Activated gamma-delta T cell (primary cell): ENCODE measurements at places on chromosomes 4 and X.

DNA sequence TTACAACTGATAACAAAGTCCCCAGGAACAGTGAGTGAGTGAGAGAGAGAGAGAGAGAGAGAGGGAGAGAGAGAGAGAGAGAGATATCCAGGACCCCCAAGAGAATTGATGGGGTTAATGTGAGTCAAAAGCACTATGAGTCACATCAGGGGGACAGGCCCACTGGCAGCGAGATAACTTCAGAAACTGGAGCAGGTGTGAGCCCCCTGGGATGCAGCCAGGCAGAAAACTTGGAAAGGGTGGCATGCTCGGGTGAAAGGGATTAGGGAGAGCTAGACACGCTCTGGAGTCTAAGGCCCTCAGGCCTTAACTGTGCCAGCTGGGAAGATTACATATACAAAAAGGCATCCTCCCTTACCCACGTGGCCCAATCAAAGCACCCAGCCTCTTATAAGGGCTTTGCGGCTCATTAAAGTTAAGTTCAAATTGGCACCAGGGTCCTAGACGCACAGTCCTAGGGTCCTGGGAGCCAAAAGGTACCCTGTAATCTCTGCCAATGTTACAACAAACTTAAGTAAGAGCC lies 841 bp downstream of the ACOT9 start:
- DNase-seq: no peak

DNA sequence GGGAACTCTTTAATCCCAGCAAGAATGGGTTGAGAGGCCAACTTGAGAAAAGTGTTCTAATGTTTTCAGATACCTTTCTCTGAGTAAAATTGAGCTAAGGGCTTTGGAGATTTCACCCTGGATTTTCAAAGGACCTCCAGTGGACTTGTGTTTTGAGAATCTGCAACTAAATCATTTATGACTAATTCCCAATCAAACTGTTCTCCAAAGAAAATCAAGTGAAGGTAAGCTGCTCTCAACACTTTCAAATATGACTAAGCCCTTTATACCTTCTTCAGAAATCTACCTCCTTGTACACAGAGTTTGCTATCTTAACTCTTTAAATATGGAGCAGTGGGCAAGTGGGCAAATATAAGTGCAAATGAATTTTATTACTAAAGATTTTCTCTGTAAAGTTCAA lies 392.9 kb downstream of the PDGFC start:
- no peak for DNase-seq

GRCh38 chr4:165504184-165504583 lies 125.4 kb downstream of the CPE start:
- DNase-seq: no peak

- DNase-seq: no peak
Observed at GRCh38 chr4:122715221-122715620, 17.3 kb upstream of the BBS12 start.

- DNase-seq: no peak
Observed at GRCh38 chr4:4990329-4990728, 28.9 kb downstream of the CYTL1 start.

DNA sequence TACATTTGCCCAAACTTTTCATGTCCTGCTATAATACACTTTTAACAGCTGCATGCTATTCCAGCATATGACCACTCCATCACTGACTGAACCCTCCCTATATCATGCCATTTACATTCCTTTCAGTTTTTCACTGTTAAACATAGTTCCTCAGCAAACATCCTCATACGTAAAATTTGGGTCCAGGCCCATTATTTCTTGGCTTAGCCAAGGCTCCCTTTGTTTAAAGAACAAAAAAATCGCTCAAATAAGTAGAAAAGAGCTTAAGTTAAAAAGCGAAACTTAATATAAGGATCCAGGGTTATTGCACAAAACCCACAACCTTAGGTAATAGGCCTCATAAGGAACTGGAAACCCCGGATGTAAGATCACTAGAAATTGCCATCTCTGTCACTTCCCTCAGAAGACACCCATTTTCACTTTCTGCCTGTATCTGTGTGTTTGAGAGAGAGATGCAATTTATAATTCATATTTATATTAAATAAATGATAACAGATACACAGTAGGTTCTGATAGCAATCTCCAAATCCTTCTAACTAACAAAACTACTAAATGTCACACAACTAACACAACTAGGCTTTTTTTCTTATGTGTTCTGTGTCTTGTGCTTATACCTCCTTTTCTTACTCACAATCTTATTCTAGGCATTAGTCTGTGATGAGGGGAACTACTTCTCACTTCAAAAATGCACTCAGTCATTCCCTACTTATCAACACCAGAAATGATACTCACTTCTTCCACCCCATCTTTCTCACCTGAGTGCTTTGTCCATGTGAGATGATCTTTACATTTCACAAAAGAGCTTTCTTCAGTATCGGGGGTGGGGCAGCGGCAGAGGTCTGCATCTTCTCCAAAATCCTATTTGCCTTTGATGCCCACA lies 59.9 kb upstream of the FAM241A start:
- no peak for DNase-seq

GRCh38 chrX:136028383-136028984 lies 43.2 kb downstream of the SLC9A6 start:
- DNase-seq: no peak

GRCh38 chr4:121863799-121864198 lies 6.5 kb downstream of the BBS7 start:
- DNase-seq: no peak

DNA sequence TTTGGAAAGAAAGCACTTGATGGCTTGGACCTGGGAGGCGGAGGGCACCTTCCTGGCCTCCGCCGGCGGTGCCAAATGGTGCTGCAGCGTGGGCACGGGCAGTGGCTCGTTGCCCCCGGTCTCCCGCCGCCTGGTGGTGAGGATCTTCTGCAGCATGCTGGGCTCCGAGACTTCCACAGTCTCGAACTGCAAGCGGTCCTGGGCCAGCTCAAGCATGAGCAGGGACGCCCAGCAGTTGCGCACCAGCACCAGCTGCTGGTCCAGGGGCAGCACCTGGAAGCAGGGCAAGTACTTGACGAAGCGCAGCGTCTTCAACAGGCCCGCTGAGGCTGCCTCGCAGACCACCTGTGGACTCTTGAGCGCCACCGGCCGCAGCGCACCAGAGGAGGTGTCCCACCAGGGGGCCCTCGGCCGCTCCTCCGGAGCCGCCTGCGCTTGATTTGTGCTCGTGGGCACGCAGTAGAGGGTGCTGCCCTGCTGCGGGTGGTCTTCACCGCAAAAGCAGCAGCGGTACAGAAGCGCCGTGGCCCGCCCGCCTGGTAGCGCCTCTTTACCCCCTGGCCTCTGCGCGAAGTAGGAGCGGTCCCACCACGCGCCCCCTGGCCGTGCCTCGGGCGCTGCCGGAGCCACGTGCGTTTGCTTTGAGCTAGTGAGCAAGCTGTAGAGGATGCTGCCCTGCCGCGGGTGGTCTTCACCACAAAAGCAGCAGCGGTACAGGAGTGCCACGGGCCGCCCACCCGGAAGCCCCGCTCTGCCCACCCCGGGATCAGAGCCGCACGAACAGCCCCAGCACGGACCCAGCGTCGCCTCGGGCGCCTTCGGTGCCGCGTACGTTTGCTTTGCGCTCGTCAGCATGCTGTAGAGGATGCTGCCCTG lies 689 bp downstream of the NR0B1 start:
- peak; percentile 8 for DNase-seq

DNA sequence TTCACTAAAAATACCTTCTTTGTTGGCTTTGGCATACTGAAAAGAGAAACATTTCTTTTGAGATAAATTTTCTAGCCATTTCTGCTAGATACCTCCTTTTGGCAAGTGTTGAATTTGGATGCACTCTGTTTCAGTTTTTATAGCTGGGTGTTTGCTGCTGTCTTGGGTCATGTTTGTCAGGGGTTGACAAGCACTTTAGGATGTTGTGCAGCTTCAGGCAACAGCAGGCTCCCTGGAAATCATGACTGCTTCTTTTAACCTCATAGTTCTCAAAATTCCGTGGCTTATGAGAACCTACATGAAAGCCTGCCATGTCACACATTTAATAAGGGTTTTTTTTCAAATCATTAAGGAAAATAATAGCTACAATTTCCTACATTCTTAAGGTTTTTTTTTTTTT lies 36.7 kb downstream of the CCSER1 start:
- DNase-seq: no peak

DNA sequence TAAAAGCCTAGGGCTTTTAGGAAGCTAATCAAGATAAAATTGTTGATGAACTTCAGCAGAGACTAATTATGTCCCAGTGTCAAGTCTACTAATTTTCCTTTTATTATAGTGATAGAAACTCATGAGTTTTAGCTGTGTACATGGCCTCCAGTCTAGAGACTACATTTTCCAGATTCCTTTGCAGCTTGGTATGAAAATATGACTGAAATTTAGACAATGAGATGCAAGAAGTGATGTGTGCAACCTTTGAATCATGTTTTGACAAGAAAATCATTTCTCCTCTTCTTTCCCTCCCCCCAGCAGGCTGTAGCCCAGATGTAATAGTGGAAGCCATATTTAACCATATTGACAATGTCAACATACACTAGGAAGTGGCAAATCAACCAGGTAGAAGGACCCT lies 30.3 kb upstream of the IL13RA2 start:
- DNase-seq: no peak

DNA sequence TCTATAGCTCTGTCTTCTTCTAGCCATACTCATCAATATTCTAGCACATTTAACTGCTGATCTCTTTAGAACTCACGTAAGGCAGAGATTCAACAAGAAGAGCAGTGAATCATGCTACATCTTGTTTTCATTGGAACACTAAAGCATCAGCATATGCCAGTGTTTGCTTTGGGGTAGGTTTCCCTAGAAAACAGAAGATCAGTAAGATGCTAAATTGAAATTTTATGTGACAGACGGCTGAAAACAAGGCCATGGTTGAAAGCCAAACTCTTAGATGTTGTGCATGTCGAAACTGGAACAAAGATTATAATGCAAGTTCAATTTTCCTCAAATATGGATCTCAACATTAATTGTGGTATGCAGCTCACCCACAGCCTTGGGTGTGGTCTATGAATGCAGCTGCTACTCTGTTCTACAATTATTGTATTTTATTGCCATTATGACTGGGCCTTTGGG lies 107.6 kb downstream of the PDLIM5 start:
- DNase-seq: no peak

GRCh38 chrX:68832101-68832416 lies 3.2 kb downstream of the EFNB1 start:
- DNase-seq: no peak

GRCh38 chrX:264634-265455 lies 16.3 kb upstream of the PLCXD1 start:
- no peak for DNase-seq

GRCh38 chr4:154189346-154189745 lies 302.3 kb downstream of the DCHS2 start:
- no peak for DNase-seq

DNA sequence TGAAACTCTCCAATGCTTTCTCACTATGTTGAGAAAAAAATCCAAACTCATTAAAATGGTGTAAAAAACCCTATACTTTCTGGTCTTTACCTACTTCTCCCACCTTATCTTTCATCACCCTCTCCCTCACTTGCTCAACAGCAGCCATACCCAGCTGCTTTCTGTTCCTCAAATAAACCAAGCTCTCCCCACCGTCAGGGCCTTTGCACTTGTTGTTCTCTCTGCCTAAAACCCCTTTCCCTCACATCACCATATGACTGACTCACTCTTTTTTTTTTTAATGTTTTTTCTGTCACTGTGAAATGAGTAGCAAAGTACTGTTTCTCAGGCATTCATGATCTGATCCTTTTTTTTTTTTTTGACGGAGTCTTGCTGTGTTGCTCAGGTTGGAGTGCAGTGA lies 122.3 kb upstream of the TMEM164 start:
- DNase-seq: no peak

GRCh38 chr4:81353861-81354260 lies 117.8 kb downstream of the RASGEF1B start:
- DNase-seq: no peak

- no peak for DNase-seq
Observed at GRCh38 chrX:136214551-136214950, 36.6 kb downstream of the MAP7D3 start.
